ENCODE measurements at places on chromosomes 4 and X.

DNA sequence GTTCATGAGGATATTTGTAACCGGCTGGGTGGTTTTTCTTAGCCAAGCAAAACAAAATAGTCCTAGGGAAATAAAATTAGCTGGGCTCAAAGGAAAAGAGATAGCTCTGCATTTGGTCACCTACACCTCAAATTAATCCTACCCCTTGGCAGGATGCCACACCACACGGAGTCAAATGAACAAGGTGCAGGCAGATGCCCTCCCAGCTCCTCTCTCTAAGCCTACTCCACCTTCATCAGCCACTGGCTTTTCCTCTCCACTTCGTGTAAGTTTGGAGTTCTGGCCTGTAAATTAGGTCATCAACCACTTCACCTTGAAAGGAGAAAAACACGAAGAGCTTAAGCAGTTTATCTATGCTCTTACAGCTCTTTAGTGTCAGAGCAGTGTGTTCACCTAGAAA lies 1.4 kb downstream of the DDIT4L start:
- DNase-seq = no peak

DNA sequence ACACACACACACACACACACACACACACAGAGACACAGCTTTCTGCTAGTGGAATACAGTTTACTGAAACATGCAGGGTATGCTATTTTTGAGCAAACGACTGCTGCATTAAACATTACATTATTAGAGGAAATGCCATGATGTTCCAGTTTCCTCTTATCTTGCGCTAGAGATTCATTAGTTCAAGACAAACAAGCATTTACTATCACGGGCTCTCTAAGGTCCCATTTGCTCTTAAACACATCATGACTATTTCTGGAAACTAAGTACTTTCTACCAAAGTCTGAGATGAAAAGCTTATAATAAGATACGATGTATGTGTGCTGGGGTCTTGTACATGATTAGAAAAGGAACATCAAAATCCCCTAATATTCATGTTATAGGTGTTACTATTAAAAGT lies 48.8 kb downstream of the RPS3A start:
- no peak for DNase-seq

DNA sequence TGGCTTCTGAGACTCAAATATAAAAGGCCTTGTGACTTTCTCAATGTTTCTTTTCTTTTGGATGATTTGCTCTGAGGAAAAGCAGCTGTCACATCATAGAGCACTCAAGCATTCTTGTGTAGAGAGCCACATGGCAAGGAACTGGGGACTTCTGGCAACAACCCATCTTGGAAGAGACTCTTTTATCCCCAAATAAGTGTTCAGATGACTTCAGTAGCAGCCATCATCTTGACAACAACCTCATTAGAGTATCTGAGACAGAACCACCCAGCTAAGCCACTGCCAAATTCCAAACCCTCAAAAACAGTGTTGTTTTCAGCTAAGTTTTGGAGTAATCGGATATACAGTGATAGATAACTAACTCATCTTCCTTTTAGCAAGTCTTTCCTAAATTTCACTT lies 1431.7 kb upstream of the IGFBP7 start:
- DNase-seq = no peak

- DNase-seq = no peak
Observed at GRCh38 chr4:1112174-1112820, 1.1 kb downstream of the RNF212 start.

DNA sequence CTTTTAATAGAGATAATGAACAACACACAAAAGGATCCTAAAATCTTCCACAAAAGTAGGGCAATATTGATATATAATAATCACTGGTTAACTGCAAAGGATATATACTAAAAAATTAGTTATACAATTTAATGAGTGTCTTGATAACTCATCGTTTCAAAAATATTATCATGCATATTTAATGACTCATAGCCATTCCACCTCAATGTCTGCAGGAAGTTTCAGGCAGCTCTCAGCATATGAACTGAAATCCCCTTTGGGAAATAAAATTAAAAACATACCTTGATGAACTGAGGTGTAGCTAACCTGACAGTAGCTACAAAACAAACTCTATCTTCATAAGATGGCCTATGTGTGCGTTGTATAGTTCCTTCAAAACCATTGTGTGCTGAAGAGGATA lies 62.9 kb downstream of the TMEM165 start:
- DNase-seq = no peak

DNA sequence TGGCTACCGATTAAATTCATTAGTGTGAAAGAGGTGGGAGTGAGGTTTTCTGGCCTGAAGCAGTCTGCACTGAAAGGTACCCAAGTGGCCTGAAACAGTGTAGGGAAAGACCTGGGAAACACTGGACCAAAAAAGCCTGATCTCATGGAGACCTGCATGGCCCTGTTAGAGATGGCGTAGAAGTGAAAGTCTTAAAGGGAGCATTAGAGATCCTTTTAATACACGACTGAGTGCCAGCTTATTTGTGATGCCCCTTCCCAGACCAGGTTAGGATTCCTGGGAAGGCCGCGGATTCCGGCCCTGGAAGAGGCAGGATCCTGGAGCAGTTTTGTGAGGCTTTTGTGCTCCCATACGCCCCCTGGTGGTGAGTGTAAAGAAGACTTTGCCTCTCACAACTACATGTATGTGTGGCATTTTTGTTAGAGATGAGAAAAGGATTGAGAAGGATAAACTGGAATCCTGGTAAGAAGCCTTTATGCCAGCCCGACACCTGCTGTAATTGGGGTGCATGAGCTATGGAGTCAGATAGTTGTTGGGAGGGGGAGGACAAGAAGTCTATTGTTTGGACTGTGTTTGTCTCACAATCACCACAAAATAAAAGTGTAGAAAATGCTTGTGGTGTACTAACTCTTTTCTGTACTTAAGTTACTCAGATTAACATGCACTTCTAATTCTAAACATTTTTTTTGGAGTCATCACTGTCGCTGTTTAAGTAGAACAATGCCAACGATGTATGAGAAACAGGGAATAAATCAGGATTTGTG lies 54.0 kb downstream of the JADE1 start:
- peak; percentile 47 for DNase-seq

DNA sequence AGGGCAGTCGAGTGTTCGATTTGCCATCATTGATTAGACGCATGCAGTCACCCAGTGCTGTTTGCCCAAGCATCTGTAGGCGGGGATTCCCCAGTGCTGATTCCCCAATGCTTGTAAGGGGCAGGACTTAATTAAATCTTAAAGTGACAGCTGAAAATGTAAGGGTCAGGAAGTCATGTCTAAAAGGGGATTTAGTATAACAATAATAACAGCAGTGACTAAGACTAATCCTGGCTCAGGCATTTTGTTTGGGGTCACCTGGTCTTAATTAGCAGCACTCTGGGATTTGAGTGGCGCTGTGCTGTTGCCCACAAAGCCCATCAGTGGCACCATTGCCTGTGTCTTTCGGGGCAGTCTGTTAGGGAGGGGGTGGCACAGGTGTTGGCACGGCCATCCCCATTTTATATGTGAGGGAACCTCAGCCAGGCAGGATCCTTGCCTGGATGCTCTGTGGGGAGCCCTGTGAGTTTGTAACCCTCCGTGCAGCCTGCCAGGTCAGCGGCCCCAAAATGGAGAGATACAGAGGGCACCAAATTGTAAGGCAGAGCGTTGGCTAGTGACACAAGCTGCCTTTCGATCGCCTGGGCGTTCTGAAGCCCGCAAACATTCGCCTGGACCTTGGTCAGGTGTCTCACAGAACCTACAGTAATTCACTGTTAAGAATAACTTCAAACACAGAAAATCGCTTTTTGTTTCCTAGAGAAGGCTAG lies 146.7 kb downstream of the TBL1X start:
- DNase-seq = no peak

DNA sequence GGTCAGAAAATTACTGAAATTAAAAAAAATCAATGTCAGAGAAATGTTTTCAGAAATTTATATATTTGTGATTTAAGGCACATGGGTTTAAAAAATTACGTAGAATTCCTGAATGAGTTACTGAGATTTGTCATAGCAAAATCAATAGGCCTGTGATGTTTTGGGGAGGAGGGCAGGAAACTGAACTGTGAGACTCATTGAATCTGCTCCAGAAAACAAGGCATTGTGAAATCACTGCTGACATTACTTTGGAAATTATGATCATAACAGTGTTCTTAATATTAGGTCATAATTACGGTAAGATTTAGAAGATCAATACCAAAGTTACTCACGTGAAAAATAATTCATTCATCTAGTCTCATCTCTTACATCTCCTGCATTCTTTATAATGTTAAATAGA lies 5.3 kb downstream of the FGF5 start:
- DNase-seq = no peak

DNA sequence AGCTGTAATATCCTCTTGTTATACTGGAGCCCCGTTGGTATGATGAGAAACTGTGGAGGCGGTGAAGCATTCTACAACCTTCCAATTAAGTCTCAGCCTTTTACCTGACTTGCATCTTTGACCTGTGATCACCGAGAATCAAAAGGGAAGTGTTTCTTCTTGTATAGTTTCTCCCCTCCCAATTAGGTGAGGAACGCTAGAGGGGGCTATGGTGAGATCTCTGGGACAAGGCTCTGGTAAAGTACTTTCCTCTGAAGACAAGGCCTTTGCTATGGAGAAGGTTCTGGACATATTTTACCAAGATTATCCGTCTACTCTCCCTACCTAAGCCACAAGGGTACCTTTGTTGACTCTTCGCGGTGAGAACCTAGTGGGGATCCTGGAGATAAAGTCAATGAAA lies 111.3 kb downstream of the CBLL2 start:
- DNase-seq = no peak

DNA sequence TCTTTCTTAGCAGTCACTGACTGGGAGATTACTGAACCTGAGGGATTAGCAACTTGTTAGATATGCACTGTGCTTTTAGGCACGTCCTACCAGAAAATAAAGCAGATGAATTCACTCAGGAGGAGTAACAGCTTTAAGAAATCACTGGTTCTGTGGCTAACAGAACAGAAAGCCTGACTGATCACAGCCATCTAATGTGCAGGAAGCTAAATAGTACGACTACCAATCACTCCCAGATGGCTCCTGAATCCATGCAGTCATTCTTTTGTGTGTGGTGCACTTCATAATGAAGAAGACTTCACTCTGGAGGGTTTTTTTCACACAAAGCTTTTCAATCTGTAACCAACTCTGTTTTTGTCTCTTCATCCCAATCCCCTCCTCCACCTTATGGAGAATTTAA lies 305.3 kb upstream of the INTU start:
- DNase-seq = no peak

DNA sequence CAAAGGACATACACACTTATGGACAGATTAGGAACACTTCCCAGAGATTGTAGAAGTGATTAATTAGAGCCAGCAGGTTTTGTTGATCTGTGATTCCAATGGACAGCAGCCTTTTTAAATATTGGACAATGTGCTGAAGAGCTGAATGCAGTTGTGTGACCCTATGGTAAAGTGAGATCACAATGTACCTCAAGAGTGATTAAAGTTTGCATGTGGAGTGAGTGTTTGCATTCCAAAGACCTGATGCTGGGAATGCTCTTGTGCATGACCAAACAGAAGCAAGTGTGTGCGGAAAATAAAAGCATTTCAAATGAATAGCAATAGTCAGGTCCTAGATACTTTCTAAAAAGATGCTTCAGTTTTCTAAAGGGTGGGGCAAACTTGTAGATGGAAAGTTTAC lies 154.1 kb downstream of the BANK1 start:
- DNase-seq = no peak

GRCh38 chrX:46758163-46758955 lies 559 bp downstream of the SLC9A7 start:
- DNase-seq = peak; percentile 8

DNA sequence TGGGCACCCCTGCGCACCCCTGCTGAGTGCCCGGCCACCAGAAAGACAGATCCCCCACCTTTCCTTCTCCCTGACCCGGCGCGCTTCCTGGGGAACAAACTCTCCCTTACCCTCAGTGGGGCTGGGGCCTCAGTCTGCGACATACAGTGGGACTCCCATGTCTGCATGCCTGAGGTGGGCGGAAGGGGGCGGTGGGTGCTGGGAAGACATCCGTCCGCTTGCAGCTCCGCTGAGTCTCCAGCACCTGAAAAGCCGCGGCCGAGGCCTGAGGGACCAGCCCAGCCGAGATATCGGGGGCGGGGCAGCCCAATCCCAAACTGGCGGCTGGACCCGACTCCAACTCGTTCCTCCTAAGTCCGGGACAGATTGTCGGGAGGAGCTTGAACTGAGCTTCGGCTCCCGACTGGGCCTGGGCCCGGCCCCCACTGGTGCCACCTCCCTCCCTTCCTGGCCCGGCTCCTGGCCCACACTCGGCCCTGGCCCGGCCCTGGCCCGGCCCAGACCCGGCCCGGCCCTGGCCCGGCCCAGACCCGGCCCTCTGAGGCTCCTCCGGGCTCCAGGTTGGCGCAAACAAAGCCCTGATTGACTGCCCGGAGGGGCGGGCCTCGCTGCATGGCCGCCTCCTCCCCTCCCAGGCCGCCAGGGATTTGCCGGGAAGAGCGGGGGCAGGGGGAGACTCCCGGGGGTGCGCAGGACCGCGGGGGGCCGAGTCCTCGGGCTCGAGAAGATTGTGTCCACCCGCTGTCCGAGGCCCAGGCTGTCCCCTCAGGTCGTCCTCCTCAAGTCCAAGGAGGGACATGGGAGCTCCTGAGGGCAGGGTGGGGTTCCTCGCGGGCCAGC lies 877 bp upstream of the SLC16A2 start:
- no peak for DNase-seq

GRCh38 chr4:11424000-11424399 lies 4.7 kb downstream of the HS3ST1 start:
- no peak for DNase-seq

- peak; percentile 34 for DNase-seq
Observed at GRCh38 chr4:109729117-109729717, 653 bp downstream of the PLA2G12A start.

- no peak for DNase-seq
Observed at GRCh38 chr4:70606459-70606858, 14.4 kb downstream of the AMBN start.

GRCh38 chr4:74157154-74157553 lies 764 bp upstream of the MTHFD2L start:
- no peak for DNase-seq

DNA sequence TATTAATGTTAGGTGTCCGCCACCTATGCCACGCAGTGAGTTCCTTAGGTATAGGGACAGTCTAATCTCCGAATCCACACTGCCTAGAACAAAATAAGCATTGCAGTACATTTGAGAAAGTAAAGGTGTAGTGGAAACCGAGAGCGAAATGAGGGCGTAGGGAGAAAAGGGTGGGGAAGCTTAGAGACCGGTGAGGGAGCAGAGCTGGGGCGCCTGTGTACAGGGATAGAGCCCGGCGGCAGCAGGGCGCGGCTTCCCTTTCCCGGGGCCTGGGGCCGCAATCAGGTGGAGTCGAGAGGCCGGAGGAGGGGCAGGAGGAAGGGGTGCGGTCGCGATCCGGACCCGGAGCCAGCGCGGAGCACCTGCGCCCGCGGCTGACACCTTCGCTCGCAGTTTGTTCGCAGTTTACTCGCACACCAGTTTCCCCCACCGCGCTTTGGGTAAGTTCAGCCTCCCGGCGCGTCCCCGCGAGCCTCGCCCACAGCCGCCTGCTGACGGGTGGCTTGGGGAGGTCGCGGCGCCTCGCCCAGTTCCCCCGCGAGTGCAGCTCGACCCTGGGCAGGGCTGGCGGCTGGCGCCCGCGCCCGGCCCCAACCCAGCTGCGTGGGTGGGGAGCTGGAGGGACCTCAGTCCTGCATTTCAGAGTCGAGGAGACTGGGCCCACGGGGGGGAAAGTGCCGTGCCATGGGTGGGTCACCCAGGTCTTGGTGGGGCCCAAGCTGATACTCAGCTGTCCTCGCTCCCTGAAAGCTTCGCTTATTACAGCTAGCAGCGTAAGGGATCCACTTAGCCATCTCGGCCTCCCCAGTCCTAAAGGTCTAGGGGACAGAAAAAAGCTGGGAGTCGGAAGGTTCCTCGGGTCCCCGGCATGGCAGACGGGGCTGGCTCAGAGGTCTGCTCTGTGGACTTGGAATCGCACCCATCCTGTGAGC lies at the start of gene ANXA3:
Gene ANXA3, plus strand, starts transcription at position 351 of the 932 bp plus-strand sequence. CDS start 2,704 bp downstream, outside the sequence.
- peak; percentile 13 for DNase-seq

- DNase-seq = no peak
Observed at GRCh38 chrX:19370061-19370460, 26.3 kb downstream of the PDHA1 start.
